ENCODE measurements at places on chromosomes 3 and 15. TPM values are rescaled to one million over a fixed set of nuclear protein-coding genes. Genes with fewer than 3 reads are reported as not detected.

OXTR gene
- total RNA-seq, result not detected

GYG1 gene
- 22.3 TPM for total RNA-seq

GRCh38 chr3:48528048-48528447 is 24.1 kb upstream of the SHISA5 start:
- DNase-seq, result no peak

GRCh38 chr15:92928225-92928750 is 28.2 kb downstream of the CHD2 start:
- no peak for DNase-seq

DNA sequence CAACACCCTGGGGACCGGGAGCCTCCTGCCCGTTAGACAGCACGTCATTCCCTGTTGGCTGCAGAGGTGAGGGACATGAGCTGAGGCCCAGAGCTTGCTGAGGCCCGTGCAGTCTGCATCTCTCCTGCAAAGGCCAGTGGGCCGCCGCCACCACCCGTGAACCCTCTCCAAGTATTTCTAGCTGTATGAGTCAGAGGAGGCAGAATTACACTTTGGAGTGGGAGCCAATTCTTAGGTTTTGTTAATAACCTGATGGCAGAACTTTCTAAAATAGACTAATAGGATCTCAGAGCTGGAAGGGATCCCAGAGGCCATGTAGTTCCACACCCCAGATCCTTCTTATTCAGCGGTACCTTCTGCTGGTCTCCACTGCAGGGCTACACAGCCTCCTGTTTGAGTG is 335.2 kb upstream of the CTDSPL start:
- no peak for DNase-seq

DNA sequence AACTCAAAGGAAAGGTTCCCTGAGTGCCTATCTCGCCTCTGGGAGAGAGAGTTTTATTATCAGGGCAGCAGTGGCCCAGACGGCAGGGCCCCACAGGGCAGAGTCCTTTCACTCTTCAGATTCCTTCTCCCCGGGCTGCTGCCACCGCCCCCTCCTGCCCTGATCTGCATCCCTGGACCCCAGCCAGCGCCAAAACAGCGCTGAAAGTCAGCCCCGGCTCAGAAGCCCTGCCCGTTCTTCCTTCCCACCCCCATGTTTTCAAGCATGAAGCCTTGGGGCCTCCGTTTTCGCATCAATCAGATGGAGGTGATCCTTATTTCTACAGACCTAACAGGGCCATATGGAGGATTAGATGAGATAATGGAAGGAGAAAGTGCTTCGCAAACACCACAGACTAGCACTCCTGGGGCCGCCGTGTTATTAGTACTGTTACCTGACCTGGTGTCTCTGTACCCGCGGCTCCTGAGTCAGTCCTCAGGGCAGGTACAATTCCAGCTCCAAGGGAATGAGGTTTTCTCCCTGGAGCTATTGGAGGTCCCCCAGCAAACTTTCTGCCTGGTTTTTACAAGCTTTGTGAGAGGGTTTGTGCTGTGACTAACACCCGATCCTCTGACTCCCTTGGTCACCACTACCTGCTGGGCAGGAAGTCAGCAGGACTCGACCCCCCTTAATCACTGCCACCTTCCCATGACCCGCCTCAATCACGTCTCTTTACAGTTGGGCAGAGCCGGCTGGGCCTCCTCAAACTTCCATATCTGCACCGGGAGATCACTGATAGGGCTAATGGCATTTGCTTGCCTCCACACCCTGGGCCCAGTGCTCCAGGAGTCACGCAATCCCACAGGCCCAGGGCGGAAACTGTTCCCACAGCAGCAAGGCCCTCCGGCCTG is 39.5 kb upstream of the TSEN2 start:
- no peak for DNase-seq

DNA sequence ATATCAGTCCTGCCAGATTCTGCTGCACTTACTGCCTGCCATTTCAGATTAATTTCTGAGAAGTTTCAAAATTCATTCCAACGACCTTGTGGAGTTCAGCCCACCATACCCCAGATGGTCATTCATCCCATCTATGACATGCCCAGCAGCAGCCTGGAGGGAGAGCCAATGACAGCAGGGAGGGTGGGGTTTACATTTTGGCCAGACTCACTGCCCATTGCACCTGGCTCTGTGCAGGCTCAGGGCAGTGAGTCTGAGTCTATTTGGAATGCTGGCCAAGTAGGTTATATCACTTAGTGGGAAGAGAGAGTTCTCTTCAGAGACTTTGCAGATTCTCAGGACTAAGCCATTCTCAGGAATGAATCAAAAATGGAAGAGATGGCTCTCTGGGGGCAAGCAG is 21.5 kb downstream of the SRPRB start:
- no peak for DNase-seq

- no peak for DNase-seq
These were observed 223.4 kb upstream of the IL12A start for GRCh38 chr3:159765030-159765859.

DNA sequence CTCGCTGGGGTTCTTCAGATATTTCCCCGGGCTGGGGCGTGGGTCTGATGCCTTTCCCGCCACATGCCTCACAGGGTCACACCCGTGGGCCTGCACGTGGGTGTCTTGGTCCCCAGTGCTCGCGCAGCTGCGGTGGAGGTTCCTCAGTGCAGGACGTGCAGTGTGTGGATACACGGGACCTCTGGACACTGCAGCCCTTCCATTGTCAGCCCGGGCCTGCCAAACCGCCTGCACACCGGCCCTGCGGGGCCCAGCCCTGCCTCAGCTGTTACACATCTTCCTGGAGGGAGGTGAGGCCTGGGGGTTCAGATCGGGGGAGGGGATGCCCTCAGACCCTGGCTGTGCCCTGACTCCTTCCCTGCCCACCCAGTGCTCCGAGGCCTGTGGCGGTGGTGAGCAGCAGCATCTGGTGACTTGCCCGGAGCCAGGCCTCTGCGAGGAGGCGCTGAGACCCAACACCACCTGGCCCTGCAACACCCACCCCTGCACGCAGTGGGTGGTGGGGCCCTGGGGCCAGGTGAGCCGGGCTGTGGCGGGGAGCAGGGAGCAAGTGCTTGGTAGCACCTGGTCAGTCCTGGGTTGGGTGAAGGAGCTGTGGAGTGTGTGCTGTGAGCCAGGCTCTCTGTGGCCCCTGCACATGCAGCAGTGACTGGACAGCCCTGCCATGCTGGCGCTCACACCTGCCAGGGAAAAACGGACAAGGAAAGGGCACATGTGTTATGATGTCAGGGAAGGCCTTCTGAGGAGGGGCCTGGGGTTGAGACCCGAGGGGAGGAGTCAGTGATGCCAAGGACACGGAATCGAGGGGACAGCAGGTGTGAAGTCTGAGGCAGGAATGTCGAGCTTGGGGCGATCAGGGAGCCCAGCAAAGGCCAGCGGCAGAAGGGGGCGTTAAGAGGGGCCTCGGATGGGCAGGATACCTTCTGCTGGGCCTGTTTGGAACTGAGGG is 88.9 kb downstream of the TBC1D2B start:
- DNase-seq, result no peak

DNA sequence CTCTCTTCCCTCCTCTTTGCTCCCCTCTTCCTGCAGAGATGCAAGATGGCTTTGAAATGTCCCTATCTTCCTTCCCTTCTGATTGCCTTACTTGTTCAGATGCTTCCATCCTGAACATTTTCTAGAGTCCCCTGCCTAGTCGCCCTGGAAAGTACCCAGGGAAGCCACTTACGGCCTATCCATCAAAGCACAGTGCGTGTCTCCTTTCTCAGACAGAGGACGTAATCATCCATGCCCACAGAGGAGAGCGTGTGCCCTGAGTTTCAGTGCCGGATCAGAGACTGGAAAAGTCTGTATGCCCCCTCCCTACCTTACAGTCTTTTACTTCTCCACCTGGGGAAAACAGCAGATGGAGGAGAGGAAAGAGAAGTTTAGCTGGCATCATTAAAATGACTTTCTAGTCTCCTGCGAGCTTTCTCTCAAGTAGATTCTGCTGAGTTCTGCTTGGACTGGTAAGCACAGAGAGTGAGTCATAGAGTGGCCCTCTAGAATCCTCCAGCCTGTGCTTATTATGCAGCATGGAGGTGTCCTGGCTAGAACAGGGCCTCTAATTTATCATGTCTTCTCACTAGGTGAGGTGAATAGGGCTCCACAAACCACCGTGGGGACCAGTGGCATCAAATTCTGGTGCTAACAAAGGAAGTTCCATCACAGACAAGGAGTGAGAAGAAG is 114.6 kb downstream of the SLCO3A1 start:
- no peak for DNase-seq

All from T-helper 17 cell (primary cell).